ENCODE measurements at places on chromosomes 1 and 21. TPM values are rescaled to one million over a fixed set of nuclear protein-coding genes. Genes with fewer than 3 reads are reported as not detected.

DRAXIN gene
- polyA plus RNA-seq: 0.01 TPM

- no peak for DNase-seq
Measured at GRCh38 chr1:156882543-156882942, 11.0 kb upstream of the PEAR1 start.

DNA sequence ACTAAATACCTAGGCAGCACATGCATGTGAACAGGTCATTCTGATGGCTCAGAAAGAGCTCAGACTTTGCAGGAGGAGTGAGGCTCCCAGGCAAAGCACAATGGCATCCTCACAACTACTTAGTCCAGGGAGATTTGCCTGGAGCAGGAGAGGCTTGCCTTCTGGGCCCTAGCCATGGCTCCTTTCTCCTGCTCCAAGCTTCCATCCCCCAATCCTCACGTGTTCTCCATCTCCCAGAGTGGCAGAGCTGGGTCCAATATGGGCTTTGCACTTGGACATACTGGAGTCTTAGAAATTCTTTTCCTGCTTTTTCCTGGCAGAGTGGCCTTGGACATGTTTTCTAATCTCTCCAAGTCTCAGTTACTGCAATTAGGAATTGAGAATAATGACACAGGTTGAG is 15.8 kb downstream of the MYBPH start:
- DNase-seq: no peak

DNA sequence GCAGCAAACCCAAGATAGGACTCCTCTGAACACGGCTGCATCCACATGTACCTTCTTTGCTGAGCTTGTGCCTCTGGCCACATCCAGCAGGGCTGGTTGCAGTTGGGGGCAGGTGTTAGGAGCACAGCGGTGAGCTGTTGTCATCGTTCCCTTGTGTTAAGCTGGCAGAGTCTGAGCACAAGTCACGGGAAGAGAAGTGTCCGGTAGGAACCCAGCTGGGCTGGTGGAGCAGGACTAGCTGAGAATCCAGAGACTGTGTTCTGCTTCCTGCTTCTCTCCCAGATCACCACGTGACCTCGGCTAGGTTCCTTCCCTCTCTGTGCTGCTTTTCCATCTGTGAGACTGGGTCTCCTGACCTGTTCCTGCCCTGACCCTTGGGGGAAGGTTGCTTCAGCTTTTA is 105.1 kb downstream of the PCBP3 start:
- DNase-seq: no peak

TSSK3 gene
- polyA plus RNA-seq: 0.73 TPM

TAS1R3 gene
- polyA plus RNA-seq: 0.11 TPM

DNA sequence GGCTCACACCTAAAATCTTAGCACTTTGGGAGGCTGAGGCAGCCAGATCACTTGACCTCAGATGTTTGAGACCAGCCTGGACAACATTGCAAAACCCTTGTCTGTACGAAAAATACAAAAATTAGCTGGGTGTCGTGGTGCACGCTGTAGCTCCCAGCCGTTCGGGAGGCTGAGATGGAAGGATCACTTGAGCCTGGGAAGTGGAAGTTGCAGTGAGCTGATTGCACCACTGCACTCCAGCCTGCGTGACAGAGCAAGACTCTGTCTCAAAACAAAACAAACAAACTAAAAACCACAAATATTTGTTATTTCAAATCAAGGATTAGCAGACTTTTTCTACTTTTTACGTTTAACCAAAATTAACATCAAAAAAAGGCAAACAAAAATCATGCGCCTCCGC is 31.3 kb downstream of the INKA2 start:
- no peak for DNase-seq

ATG4C gene
- 6.9 TPM for polyA plus RNA-seq

DNA sequence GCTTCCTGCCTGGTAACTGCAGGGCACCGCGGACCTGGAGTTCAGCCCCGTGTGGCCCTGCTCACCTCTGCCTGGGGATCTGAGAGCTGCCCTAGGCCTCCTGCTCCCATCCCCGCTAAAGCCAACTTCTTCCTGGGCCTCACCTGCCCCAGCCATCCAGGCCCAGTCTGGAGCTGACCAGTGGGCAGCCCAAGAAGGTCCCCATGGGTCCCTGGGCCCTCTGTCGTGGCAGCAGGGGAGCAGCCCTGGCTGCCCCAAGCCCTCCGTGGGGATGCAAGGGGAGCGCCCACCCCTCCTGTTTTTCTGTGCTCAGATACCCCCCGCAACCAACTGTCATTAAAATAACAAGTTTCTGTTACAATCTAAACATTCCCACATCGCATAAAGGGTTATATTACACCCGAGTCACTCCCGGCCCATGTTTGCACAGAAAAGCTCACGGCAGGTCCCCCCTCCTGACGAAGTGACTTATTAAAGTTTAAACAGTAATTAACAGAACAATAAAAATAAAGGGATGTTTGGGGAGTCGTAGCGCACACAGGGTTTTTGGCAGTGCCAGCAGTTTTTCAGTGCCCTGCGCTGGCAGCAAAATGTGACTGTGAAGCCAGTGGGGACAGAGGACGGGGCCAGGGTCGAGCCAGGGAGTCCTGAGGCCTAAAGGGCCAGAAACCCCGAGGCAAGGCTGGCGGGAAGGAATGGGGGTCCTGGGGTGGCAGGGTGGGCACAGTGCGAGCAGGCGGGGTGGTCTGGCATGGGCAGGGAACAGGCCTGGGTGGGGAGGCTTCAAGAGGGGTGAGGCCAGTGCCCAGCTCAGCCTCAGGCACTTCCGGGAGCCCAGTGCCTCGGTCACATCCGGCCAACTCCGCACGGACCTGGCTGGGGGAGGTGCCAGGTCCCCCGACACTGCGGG is 121.5 kb downstream of the CASZ1 start:
- no peak for DNase-seq

- DNase-seq: no peak
Measured at GRCh38 chr1:225817611-225818061, 7.7 kb downstream of the EPHX1 start.

DNA sequence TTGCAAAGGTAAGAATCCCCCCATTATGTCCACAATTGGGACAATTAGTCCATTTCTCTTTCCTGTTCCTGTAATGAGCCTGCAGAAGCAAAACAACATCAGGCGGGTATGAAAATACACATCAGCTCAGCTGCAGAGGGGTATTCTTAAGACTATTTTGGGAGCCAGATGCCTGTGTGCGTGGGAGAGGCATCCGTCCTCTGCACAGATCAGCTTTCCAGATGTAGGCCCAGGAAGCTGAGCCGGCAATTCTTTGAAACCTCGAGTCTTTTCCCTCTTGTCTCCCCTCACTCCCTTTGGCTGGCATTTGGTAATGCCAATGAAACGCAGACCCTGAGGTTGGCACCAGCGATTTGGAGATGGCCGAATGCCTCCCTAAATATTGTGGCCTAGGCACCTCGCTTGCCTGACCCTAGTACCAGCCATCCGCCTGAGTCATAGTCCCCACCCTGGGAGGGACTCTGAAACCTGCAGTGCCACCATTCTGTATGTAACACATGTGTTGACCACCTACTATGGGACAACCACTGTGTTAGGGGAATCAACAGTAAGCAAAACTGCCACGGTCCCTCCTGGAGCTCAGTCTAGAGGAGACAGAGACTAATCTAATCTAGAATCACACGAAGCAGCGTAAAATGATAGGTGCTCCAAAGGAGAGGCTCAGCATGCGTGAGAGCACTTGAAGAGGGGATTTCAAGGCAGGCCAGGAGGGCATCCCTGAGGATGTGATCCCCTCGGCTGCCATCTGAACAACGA is 603.0 kb downstream of the MATN1 start:
- no peak for DNase-seq

- no peak for DNase-seq
Measured at GRCh38 chr1:113872219-113872935, 865 bp upstream of the PTPN22 start.

DNA sequence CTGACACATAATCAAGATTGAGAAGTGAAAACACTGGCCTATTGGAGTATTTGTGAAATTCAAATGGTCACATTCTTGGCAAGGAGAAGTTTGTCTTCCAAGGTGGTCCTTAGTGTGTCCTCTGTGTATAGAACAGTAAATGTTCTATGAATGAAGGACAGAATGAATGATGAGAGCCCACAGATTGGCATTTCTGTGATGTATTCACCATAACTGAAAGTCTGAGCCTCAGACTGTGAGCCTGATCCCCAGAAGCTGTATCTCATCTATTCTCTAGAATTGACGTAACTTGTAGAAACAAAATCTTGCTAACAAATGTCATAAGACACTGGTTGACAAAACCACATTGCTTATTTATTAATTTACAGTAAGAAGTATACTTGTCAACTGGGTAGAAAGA is 111.5 kb upstream of the ETV3 start:
- no peak for DNase-seq

WDR64 gene
- polyA plus RNA-seq: 0.04 TPM

Data from urinary bladder (tissue), 4 donors.